ENCODE measurements at places on chromosomes 13 and 19.

GRCh38 chr13:50419331-50419865, 404.2 kb downstream of the KCNRG start:
- no peak for DNase-seq

- DNase-seq, result no peak
Measured at GRCh38 chr19:54473071-54473891, at the start of gene CDC42EP5. TSS of gene CDC42EP5 (minus strand) at chr19:54473296. CDS start at chr19:54465547, 7,749 bp downstream.

GRCh38 chr13:110716247-110716515, 2.7 kb downstream of the ING1 start:
- no peak for DNase-seq

DNA sequence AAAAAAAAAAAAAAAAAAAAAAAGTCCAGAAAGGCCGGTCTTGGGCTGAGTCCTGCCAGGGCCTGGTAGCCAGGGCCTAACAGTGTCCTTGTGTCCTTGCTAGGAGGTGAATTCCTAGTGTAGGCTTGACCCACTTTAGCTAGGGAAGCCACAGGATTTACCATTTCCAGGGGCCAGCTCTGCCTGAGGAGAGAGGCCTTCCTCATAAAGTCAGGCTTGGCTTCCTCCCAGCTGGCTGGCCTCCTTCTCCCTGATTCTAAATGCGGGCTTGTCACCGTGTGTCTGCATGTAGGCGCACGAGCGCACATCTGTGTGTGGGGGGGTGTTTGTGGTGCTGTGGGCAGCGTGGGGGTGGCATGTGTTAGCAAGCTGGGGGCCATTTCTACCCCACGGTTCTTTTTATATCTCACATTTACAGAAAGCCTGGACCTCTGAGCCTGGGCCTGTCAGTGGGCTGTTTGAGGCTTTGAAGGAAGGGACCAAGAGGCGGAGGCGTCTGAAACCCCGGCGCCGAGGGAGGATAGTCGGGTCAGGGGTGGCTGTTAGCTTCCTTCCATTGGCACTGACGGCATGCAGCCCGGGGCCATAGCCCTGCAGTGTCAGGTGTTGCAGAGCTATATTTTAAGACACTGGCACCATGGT, 31.7 kb downstream of the IER2 start:
- DNase-seq, result no peak

GRCh38 chr19:5935473-5936291, 21.6 kb downstream of the CAPS start:
- DNase-seq, result no peak

GRCh38 chr19:42166316-42166715, 34.1 kb upstream of the POU2F2 start:
- no peak for DNase-seq

DNA sequence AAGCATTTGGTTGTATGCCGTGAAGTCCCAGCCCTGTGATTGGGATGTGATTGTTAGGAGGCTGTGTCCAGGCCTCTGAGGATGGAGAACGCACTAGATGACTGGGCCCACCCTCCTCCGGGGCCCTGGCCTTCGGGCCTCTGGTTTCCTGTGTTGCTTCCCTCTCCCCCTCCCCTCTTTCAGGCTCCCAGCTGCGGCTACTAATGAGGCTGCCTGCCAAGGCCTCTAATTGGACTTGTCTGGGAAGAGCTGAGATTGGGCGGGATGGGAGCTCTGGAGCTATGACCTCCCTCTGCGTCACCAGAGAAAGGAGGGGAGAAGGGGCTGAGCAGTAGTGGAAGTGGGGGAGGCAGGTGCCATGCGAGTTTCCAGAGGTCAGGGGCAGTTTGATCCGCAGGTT, 9.9 kb downstream of the PTH2 start:
- no peak for DNase-seq

DNA sequence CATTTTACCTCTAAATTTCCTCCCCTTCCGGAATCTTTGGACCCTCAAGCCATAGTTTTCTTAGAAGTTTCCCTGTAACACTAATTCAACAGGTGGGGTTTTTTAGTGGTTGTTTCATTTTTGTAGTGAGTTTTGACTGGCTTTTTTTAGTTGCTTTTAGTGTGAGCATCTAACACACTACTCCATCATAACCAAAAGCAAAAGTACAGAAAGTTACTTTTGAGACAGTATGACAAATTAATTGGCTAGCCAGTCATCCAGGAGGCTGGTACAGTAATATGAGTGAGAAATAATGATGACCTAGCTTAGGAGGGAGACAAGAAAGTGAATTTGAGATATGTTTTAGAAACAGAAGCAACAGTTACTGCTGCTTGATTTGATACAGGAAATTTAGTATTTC, 71.5 kb downstream of the DNAJC15 start:
- DNase-seq, result no peak

GRCh38 chr13:32407854-32408253, 20.1 kb downstream of the N4BP2L1 start:
- DNase-seq, result no peak

DNA sequence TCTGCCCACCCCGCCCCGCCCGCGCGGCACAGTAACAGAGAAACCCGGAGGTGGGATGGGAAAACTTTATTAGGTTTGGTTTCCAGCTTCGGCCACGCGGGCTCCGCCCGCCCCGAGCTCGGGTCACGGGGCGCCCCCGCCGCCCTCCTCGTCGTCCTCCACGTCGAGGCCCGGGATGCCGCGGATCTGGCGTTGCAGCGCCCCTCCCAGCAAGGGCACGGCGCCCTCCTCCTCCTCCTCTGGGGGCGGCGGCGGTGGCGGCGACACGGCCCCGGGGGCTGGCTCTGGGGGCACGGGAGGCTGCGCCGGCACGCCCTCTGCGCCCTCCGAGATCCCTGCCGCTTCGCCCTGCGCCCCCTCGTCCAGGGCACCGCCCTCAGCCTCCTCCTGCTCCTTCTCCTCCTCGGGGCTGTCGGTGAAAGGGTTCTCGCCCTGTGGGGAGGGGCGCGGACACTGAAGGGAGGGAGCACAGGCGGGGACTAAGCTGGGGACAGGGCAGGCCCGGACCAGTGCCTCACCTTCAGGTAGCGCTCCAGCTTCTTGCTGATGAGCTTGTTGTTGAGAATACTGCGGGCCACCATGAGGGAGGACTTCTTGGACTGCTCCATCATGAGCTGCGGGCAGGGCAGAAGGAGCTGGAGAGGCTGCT, 536 bp upstream of the AKAP8 start:
- no peak for DNase-seq

DNA sequence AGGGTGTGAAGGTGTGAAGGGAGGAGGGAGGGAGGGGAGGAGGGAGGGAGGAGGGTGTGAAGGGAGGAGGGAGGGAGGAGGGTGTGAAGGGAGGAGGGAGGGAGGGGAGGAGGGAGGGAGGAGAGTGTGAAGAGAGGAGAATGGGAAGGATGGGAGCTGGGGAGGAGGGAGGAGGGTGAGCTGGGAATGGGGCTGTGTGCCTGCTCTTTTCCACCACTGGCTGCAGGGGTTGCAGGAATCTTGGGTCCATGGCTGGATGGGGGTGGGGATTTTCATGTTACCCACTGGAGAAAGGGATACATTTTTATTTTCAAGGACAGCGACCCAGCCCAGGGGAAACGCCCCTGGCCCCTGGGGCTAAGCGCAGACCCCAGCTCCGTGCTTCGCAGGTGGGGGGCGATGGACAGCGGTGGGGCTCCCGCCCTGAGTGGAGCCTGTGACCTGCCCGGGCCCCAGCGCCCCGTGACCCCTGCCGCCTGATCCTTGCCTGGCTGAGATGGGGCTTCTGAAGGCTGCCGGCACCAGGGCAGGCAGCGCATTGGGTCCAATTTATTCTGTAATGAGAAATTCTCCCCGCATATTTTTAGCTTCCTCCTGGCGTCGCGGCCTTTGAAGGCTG, 3.0 kb upstream of the EFNA2 start:
- DNase-seq, result no peak
